Midbrain (tissue), 1 donor: ENCODE measurements at places on chromosomes 4 and X.
A peak's percentile ranks its signal among the peaks of the same experiment; 100 is the strongest.

GRCh38 chr4:75101906-75102786 is 169.2 kb downstream of the PARM1 start:
- no peak for DNase-seq

- DNase-seq, result no peak
Observed at GRCh38 chr4:27094783-27095182, 234.1 kb downstream of the STIM2 start.

- peak; percentile 22 for DNase-seq
Observed at GRCh38 chrX:14501327-14501726, 28.0 kb upstream of the GLRA2 start.

DNA sequence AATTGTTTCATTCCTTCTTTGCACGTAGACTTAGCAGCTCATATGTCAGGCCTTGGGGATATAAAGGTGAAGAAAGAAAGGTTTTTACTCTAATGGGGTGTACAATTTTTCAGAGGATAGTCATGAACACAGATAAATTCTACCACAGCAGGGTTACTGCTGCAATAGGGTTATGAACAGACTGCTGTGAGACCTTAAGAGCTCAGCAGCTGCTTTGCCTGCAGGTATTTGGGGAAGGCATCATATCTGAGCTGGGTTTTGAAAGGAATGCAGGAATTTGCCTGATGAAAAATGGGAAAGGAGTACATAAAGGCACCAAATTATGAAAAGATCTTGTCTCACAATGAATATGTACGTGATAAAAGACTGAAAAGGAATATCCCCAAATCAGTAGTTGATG is 128.9 kb downstream of the CEP135 start:
- no peak for DNase-seq

GRCh38 chr4:183229397-183229796 is 90.7 kb downstream of the CLDN22 start:
- DNase-seq, result no peak

GRCh38 chr4:3213106-3213425 is 35.9 kb upstream of the MSANTD1 start:
- no peak for DNase-seq

DNA sequence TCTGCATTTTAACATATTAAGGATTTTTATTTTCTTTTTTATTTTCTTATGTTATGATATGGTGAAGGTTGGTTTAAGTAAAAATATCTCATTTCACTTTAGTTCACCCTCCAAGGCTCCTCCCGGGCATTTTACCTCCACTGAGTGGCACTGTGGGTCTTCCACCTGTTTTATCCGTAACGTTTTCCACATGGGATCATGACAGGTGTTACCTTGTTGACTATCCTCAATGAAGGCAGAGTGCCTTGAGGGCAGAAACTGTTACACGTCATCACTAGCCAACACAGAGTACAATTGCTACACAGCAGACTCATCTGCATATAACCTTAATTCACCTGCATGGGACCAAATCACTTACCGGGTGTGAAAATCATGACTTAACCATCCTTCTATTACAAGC is 105.8 kb downstream of the GEMIN8 start:
- DNase-seq, result no peak

GRCh38 chr4:145435646-145436045 is 46.0 kb upstream of the SMAD1 start:
- DNase-seq, result no peak

GRCh38 chrX:139191286-139191685 is 339.3 kb upstream of the F9 start:
- no peak for DNase-seq

GRCh38 chr4:172124656-172125308 is 311.6 kb downstream of the GALNTL6 start:
- DNase-seq, result no peak

- no peak for DNase-seq
Observed at GRCh38 chrX:93419642-93420041, 253.7 kb downstream of the NAP1L3 start.

GRCh38 chr4:8181844-8182243 is 17.2 kb upstream of the SH3TC1 start:
- no peak for DNase-seq

- no peak for DNase-seq
Observed at GRCh38 chrX:148620023-148620422, 119.6 kb downstream of the AFF2 start.

- DNase-seq, result no peak
Observed at GRCh38 chr4:75321484-75321883, 192.7 kb downstream of the RCHY1 start.

DNA sequence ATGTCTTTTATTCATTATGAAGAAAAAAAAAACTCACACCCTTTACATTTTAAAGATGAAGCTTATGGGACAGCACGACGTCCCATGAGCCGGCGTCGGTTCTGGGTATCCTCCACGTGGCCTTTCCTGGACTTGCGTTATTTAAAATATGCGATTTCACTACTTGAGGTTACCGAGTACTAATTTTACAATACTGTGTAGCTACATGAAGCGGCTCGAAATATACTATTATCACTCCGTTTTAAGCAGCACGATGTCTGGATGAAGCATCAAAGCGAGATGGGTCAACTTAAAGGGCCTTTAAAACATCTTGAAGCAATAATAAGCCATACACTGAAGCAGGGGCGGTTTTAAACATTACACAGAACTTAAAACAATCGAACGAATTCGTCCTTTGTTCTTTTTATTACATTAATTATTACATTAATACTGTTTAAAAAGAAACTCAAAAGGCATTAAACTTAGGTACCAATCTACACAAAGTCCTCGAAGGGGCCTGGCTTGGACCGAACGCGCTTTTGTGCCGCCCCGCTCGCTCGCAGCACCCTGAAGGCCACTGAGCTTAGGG is 1.4 kb upstream of the KLF3 start:
- no peak for DNase-seq

GRCh38 chrX:1778817-1779216 is 164.0 kb downstream of the ASMT start:
- DNase-seq, result no peak

DNA sequence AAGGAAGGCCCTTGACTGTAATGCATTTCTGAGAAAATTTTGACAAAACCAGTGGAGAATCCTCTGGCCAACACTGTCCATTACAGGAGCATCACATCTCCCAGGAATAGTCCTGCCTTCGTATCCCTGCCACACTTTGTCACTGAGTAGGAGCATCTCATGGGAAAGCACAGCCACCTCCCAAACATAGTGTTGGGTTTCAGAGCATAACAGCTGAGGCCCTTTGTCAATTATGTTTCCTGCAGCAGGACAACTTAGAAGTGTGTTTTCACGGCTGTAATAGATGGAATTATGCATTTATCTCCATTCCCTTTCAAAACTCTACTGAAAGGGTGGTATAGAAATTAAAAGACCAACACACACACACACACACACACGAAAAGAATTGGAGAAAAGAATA is 91.1 kb upstream of the SMAD1 start:
- DNase-seq, result no peak

DNA sequence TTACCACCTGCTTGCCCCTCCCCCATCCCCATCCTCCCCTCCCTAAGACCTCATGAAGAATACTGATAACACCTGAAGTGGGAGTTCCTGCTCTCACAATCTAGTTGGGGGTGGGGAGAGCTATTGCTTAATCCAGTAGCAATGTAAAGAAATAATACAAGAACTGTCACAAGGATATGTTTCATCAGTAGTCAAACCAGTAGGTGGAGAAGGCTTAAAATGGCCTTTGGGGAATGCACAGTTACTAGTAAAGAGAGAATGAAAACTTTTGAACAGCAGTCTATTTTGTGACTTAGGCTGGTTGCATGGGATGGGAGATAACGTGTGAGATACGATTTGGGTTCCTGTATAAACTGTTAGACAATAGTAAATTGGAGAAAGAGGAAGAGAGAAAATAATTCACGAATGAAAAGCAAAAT is 6.0 kb downstream of the GALNT7 start:
- DNase-seq, result no peak

DNA sequence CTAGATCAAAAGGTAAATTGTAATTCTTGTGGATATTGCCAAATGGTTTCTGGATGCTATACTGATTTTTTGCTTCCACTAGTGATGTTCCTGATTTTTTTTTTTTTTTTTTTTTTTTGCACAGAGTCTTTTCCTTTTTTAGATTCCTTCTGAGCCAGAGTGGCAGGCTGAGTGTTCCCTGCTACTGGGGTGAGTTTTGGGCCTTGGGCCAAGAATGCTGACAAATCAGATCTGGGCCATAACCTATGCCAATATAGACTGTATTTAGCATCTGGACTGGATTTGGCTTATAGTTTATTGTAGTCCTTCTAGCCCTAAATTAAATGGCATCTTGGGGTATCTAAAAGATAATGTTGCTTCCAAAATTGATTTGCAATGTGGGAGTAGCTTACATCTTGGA is 52.8 kb downstream of the REPS2 start:
- no peak for DNase-seq

DNA sequence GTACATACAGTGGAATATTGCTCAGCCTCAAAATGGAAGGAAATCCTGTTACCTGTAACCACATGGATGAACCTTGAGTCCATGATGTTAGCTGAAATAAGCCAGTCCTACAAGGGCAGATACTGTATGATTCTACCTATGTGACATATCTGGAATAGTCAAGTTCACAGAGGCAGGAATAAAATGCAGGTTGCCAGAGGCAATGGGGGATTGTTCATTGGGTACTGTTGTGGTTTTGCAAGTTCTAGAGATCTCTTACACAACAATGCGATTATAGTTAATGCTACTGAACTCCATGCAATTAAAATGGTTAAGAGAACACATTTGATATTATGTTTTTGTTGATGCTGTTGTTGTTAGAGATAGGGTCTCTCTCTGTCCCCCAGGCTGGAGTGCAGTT is 74.6 kb downstream of the SHROOM2 start:
- no peak for DNase-seq

DNA sequence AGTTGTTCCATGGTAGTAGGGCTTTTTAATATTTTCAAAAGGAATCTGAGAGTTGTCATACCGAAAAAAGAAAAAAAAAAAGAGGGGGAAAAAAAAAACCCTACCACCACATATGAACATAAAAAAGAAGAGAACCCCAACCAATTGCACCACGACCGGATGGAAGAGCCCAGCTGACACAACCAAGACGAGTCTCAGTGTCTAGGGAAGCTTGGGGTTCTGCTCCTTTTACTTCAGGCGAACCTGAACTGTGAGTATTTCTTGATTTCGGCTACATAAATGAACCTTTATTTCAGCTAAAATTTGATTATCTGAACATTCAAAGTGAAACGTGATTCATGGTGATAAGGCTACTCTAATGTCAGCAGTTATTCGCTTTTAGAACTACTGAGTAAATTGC is at the start of gene GPR34:
Gene GPR34, plus strand, starts transcription at position 139 of the 400 bp plus-strand sequence. CDS start 6,661 bp downstream, outside the sequence.
- no peak for DNase-seq

DNA sequence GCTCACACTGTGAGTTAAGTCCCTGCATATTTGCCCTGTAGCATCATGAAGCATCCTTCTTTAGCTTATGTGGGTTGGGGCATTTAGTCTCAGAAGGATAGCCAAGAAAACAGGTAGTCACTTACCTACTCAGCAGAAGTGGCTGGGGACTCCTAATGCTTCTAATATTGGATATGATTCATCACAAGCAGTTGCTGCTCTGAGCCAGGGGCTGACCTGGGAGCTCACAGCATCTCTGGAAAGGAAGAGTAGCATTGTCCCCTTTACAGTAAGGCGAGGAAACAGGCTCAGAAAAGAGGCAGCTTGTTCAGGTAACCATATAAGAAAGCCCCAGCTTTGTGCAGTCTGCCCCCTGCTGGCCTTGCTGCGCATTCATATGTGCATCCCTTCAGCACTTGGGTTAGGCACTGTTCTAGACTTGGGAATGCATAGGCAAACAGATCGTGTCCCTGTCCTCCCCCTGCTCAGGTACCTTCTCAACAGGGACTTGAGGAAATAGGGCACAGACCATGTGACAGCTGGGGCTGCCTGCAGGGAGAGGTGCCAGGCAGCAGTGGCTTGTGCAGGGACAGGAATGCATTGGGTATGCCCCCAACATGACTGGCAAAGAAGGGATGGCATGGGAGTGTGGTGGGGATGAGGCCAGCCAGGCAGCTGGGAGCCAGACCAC is 35.7 kb upstream of the TBC1D14 start:
- DNase-seq, result peak; percentile 79

- DNase-seq, result no peak
Observed at GRCh38 chr4:122341886-122342285, 36.9 kb upstream of the ADAD1 start.

DNA sequence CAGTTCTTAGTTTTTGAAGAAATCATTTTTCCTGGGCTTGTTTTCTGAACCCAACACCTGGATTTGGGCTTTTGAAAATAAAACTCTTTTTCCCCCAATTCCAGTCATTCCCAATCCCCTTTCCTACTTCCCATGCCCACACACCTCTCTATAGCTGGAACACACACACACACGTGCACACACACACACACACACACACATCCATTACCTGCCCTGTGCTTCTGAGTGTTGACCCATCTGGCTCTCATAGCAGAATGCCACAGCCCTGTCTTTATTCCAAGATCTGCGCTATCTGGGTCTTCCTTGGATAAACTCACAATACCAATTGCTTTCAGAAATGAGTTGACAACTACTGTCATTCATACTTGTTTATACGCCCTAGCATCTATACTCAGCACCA is 54.9 kb upstream of the C4orf54 start:
- no peak for DNase-seq

DNA sequence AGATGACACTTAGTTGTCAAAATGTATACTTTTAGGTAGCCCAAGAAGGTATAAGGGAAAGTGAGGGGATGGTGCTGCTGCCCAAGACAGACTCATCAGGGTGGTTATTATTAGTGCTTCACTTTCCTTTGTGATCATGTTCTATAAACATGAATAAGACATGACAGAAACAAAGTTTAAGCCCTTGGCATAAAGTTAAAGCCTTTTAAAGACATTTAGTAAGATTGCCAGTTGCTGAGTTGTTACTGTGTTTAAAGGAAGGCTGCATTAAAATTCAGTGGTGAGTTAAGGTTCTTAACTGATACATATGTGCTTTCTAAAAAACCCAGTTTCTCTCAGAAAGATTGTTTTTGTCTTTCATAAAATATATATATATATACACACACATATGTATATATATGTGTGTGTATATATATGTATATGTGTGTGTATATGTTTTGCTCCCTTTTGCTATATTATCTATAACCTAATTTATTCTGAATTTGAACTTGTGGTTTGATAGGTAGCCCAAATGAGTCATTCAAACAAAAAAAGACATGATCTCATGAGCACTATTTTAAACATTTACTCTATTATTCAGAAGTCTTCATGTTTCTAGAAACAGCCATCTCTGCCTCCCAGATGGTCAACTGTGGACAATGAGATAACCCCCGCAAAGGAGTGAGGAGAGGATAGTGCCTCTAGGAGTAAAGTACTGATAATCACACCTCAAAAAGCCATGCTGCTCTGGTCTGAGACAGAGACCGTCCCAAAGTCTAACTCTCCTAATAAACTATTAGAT is 98.1 kb upstream of the OTUD4 start:
- no peak for DNase-seq

- no peak for DNase-seq
Observed at GRCh38 chr4:84022564-84022963, 476.5 kb downstream of the NKX6-1 start.
